ENCODE measurements at places on chromosomes 11 and 22.

- peak; percentile 61 for DNase-seq
These were observed 55.6 kb downstream of the P4HA3 start for GRCh38 chr11:74255741-74256375.

- DNase-seq = peak; percentile 42
These were observed 9.1 kb downstream of the SLC3A2 start for GRCh38 chr11:62889484-62890437.

DNA sequence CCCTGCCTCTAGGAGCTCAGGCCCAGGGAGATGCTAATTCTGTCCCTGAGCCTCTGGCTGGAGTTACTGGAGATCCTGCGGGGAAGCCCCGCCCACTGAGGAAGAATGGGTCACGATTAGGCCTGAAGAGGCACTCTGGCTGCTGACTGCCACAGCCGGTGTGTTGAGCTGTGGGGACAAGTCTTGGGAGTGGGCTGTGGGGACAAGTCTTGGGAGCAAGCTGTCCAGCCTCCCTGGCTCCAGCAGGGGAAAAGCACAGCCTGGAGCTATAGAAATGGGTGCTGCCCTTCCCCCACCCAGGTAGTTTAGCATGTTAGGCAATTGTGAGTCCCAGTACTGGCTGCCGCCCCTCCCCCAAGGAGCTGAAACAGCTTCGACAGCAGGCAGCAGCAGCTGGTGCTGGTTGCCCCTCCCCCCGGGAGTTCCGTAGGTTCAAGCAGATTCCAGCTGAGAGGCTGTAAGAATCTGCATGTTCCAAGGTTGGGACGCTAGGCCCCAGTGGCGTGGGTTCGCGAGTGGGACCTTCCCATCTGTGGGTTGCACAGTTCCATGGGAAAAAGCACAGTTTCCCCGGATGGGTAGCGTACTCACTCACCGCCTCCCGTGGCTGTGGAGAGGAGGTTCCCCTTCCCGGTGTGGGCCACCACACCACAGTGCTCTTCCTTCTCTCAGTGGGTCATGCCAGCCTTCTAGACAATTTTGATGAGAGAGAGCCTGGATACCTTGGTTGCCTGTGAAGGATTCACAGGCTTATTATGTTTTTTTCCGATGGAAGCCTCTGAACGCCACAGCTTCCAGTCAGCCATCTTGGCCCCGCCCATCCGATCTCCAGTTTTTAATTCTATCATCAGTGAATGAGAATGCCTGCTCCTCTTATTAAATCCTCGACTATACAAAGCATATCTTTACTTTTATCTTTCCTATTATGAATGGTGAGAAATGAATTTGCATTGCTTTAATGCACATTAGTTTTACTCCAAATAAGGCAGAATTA, 61.5 kb downstream of the MSANTD4 start:
- no peak for DNase-seq

DNA sequence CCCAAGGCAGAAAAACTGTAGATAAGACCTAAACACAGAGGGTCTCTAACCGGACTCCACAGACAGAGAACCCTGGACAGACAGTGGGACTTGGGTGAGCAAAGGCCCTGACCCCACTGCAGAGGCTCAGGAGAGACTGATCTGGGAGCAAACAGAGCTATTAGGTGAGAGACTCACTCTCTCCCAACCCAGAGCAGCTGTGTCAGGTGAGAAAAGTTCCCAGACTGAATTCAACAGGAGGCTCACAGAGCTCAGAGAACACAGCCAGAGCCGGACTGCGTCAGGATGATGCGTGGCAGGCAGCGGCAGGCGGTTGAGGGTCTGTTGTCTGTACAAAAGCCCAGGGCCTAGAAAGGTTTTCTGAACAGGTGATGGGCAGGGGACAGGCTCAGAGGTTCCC, 5.5 kb downstream of the RFPL2 start:
- DNase-seq = no peak

DNA sequence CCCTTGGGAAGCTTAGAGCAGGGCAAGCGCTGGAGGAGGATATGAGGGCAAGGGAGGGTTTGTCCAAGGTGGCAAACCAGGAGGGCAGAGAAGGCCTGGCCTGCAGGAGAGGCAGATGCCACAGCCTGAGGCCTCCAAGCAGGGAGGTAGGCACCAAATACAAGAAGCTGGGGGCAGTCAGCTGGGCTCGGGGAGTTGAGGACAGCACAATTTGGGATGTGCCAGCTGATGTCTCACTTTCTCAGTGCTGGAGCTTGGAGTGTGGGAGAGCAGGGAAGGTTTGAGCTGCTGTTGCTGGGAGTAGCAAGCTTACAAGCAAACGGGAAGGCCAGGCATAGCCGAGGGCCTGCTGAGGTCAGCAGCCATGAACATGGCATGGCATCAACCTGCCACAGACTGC, 4.0 kb downstream of the ZDHHC24 start:
- no peak for DNase-seq

GRCh38 chr22:31253949-31254348, 38.3 kb downstream of the PIK3IP1 start:
- no peak for DNase-seq

GRCh38 chr11:112185883-112186282, 10.6 kb downstream of the BCO2 start:
- no peak for DNase-seq
